ENCODE measurements at places on chromosomes 7 and 10. TPM values are rescaled to one million over a fixed set of nuclear protein-coding genes. Genes with fewer than 3 reads are reported as not detected.
A peak's percentile ranks its signal among the peaks of the same experiment; 100 is the strongest.

GRCh38 chr10:60281331-60281730 is 108.3 kb downstream of the ANK3 start:
- peak; percentile 13 for DNase-seq

- no peak for DNase-seq
Observed at GRCh38 chr10:103637927-103638557, 144.5 kb downstream of the NEURL1 start.

DNA sequence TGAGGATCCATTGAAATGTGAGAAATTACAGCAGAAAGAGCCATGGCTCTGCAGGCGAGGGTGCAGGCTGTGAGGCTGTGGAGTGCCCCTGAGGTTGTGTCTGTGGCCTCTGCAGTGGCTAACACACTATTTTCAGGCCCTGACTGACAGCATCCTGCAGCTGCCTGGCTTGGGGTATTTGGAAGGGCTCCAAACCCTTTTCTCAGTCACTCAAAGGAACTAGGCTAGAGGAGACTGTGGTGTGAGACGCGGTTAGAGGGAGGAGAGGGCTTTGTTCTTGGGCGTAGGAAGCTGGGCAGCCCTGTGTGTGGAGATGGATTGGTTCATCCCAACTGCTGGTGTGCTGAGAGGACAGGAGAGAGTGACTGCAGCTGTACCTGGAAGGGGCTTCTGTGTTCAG is 134.9 kb downstream of the RAMP3 start:
- no peak for DNase-seq

DNA sequence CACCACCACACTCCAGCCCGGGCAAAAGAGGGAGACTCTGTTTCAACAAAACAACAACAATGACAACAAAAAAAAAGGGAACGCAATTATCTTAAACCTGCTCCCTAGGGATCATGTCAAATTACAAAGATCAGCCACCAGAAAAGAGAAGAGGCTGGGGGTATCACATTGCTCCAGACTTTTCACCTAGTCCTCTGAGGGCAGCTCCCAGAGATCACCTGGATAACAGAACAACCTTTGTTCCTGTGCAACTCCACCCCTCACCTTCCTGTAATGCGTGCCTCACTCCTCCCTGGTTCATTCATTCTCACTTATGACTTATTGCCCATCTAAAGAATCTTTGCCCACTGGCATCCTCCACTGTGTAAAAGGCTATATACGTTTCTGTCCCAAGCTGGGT is 31.8 kb downstream of the SVOPL start:
- no peak for DNase-seq

DNA sequence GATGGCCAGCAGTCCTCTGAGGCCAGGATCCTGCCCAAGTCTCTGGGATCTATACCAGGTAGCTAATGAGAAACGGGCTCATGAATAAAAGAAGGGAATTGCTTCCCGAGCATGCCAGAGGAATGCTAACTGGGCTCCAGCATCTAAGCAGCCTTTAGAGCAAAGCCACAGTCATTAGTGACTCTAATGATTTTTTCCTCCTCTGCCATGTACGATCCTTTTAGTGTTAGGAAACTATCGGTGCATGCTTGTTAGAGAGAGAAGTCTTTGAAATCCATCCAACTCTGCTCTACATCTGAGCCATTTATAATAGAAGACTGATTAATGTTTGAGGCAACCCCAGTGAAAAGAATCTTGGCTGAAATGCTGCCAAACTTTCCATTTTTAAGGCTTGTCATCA is 124.9 kb upstream of the TCERG1L start:
- DNase-seq: no peak

DNA sequence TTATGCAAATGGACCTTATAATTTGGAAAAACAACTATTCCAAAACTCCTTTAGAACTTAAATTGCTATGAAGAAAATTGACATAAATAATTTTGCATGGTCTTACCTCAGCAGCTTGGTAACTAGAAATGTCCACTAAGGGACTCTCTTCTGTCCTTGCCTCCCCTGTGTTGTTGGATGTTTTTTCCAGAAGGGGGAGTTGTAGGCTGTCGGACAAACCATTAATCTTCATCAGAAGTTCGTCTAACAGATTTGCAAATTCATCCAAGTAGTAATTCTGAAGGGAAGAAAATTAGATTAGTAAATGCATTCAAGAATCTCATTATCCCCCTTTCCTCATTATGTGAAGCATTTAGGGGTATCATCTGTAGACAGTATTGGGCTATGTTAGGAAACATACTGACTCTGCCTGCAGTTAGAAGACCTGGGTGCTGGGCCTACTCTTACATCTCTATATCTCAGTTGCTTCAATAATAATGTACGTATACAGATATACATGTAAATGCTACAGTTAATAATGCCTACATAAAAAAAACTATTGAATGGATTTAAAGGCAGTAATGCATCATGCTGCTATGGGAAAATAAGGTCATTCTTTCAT is 155.6 kb downstream of the PKD1L1 start:
- DNase-seq: peak; percentile 63

DNA sequence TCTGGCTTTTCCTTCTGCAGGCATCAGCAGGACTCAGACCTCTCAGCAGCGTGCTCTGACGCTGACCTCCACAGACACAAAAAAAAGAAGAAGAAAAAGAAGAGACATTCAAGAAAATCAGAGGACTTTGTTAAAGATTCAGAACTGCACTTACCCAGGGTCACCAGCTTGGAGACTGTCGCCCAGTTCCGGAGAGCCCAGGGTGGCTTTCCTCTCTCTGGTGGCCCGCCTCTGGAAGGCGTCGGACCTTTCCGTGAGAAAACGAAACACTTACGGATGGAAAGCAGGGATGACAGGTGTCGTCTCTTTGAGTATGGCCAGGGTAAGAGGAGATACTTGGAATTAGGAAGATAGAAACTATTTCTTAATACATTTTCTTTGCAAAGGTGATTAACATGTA is 115.7 kb downstream of the CYTH3 start:
- no peak for DNase-seq

DNA sequence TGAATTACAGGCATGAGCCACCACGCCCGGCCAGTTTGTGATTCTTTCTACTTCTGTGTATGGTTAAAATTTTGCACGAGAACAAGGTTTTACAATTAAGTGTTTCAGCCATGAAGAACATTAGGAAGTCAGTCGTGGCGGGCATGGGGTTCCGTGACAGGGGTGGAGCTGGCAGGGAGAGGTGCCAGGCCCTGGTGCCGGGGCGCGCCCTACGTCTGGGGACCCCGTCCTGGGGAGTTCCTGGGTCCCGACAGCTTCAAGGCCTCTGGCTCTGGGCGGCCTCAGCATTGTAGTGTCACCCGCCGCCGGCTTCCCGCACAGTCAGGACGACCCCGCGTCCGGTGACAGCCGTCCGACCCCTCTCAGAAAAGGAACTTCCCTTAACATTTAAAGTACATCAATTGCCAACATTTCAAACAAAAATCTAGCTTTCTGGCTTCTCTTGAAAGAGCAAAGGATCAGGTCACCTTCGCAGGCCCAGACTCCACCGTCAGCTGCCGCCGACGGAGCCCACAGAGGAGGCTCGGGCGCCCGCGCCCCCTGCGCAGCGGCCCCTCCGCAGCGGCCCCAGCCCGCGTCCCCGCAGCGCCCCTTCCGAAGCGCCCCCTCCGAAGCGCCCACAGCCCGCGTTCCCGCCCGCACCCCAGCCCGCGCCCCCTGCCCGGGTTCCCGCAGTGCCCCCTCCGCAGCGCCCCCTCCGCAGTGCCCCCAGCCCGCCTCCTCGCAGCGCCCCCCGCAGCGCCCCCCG is 23.2 kb upstream of the MKI67 start:
- no peak for DNase-seq

GRCh38 chr7:136131304-136131630 is 154.1 kb upstream of the MTPN start:
- DNase-seq: no peak

DNA sequence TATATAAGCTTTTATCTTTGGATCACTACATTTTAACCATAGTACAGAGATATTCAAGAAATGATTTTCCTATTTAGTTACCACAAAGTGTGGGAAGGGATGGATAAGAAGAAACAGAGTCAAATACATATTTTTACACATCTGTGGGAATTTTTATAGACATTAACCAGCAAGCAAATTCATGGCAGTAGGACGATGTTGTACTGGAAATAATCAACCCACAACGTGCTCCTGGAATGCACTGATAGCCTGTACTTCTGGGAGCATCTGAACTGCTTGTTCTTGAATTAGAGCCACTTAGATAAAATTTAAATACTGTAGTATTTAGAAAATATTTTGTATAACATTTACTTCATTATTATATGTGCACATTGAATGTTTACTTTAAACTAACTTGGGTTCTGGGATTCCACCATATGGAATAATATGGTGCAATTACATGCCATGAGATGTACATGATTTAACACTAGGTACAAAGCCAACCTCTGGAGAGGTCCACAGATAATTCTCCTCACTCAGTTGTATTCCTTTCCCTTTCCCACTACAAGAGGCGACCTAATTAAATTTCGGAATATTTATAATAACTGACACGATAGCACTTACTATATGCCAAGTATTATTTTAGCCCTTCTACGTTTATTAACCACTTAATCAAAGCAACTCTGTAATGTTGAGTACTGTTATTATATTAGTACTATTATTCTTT is 164.9 kb upstream of the HGF start:
- DNase-seq: no peak

DNA sequence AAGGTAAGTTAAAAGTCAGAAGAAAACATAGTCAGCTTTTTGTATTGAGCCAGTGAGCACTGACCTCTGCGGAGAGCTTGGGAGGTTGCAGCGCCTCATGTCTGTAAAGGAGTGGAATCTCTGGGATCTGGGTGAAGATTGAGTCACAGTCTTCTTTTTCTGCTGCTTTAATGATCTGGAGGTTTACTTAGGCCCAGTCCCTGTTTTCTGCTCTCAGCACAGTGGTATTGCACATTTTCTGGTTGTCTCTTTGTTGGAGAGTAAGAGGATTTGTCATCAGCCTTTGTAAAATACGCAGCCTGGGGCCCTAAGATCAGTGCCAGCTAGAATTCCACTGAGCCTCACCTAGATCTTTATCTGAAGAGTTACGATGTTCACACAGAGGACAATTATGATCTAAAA is 58.3 kb upstream of the GJD4 start:
- no peak for DNase-seq

GRCh38 chr10:67697724-67698131 is 1.7 kb upstream of the CTNNA3 start:
- peak; percentile 73 for DNase-seq

- no peak for DNase-seq
Observed at GRCh38 chr10:103842605-103843004, 12.8 kb downstream of the SH3PXD2A start.

DNA sequence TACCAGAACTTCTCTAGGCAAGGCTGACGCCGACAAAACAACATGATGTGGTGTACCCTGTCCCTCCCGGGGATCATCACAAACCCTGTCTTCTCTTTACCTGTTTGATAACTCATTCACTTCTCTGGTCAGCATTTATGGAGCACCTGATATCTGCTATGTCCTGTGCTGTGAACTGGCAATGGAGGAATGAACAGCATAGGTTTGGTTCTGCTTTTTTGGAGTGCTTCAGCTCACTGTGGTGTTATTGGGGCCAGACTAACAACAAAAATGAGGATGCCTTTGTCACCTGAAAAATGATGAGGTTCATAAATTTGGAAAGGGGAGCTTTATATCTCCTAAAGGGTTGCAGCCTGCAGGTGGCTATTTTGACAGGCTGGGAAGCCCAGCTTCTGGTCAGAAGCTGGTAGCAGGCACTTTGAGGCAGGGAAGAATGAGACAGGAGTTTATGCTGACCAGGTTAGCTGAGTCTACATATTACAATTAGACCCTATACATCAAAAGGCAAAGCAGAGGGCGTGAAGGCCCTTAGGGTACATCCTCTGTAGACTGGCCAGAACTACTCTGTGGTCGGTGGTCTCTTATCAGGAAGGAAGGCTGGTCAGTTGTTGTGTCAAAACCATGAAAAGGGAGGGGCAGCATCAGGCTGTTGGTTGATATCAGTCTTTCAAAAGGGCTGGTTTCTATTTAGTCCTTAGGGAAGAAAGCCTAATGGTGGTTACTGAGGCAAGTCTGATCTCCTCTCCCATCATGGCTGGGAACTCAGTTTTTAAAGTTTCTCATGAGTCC is 42.3 kb downstream of the SH2D4B start:
- no peak for DNase-seq

- no peak for DNase-seq
Observed at GRCh38 chr10:102236006-102236405, 5.3 kb downstream of the PITX3 start.

DNA sequence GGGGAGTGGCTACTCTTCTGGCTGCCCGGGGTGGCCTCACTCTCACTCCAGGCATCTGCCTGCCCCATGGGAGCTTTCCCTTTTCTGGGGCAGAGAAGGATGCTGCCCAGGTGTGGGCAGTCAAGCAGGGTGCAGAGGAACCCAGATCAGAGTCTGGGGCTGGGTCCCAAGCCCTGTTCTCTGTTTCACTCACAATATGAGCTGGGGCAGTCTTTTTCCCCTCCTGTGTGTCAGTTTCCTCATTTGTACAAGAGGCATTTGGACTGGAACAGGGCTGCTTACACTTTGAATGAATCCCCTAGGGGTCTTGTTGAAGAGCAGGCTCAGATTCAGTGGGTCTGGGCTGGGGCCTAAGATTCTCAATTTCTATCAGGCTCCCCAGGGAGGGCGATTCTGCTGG is 38.4 kb upstream of the AQP1 start:
- no peak for DNase-seq

GRCh38 chr10:71274901-71275796 is 43.9 kb upstream of the SLC29A3 start:
- DNase-seq: peak; percentile 68

The MYO1G gene
- total RNA-seq: under 0.01 TPM

The FRMD4A gene
- 9.7 TPM for total RNA-seq

The OR6V1 gene
- total RNA-seq: not detected

The LCOR gene
- total RNA-seq: 11.3 TPM

The CLRN3 gene
- 0.22 TPM for total RNA-seq

The IFIT2 gene
- 8.1 TPM for total RNA-seq

The GRK5 gene
- 27.2 TPM for total RNA-seq

The FAM107B gene
- total RNA-seq: 68.2 TPM

Measured in lung microvascular endothelial cell (primary cell).